ENCODE measurements at places on chromosomes 3 and 15. TPM values are rescaled to one million over a fixed set of nuclear protein-coding genes. Genes with fewer than 3 reads are reported as not detected.
A peak's percentile ranks its signal among the peaks of the same experiment; 100 is the strongest.

DNA sequence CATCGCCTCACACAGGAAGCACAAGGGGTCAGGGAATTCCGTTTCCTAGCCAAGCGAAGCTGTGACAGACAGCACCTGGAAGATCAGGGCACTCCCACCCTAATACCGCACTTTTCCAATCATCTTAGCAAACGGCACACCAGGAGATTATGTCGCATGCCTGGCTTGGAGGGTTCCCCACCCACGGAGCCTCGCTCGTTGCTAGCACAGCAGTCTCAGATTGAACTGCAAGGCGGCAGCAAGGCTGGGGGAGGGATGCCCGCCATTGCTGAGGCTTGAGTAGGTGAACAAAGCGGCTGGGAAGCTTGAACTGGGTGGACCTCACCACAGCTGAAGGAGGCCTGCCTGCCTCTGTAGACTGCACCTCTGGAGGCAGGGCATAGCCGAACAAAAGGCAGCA lies 384.8 kb downstream of the CNTN6 start:
- H3K27ac ChIP-seq, result no peak overlapping the region
- no peak overlapping the region for H3K4me3 ChIP-seq
- H3K4me1 ChIP-seq, result no peaks in the 10 kb centered on the region
- DNase-seq, result no peak
- H3K36me3 ChIP-seq, result no peaks in the 10 kb centered on the region

The CAMK2N2 gene
- polyA plus RNA-seq, result 0.39 TPM

- no peak for DNase-seq
- no peaks in the 10 kb centered on the region for H3K36me3 ChIP-seq
- no peak overlapping the region for H3K4me3 ChIP-seq
Measured at GRCh38 chr15:86001200-86001599, 78.5 kb upstream of the AGBL1 start.

The PGBD4 gene
- polyA plus RNA-seq, result 0.90 TPM

- H3K27me3 ChIP-seq, result no peaks in the 10 kb centered on the region
- H3K36me3 ChIP-seq, result no peaks in the 10 kb centered on the region
- peak overlapping the region; percentile 38 for H3K27ac ChIP-seq
- no peaks in the 10 kb centered on the region for H3K4me1 ChIP-seq
Measured at GRCh38 chr3:56849698-56850097, 47.9 kb upstream of the ARHGEF3 start.

Measured in kidney (tissue), 22 donors.